Kidney epithelial cell (primary cell): ENCODE measurements at places on chromosomes 5 and 9.

DNA sequence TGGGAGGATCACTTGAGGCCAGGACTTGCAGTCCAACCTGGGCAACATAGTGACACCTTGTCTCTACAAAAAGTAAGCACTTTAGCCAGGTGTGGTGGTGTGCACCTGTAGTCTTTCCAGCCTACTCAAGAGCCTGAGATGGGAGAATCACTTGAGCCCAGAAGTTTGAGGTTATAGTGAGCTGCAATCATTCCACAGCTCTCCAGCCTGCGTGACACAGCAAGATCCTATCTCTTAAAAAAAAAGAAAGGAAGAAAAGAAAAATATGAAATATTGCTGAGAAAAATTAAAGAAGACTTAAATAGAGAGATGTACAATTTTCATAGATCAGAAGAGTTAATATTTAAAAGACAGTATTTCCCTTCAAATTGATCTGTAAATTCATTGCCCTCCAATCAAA, 76.4 kb downstream of the SMIM15 start:
- DNase-seq: no peak

DNA sequence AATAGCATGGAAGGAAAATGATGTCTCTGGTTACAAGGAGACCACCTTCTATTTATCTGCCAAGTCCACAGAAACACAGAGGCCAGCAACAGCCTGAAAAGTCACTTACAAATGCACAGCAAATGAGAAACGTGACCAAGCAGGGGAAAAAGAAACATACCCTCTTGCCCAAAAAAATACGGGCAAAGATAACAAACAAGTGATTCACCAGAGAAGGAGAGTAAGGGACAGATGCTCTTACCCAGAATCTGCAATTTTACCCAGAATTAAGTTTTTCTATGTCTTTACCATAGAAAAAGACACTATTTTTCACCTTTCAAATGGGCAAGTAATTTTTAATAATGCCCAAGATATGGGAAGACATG, 28.1 kb downstream of the CAMSAP1 start:
- DNase-seq: no peak

- no peak for DNase-seq
These were observed 29.8 kb downstream of the SLC24A2 start for GRCh38 chr9:19759066-19759465.

DNA sequence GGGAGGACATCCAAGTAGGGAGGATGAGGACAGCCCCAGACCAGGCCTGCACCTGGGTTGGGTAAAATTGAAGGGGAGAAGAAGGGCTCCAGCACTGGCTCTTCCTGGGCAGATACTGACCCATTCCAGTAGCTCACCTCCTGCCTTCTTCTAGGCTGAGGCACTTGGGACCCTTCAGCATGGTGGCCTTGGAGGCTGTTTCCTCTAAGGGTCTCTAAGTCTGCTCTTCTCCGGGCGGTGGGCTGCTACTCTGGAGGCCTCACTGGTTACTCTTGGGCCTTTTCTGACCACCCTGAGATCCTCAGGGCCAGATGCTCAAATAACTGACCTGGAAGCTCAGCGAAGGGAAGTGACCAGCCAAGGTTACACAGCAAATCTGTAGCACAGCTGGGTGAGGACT, 2.8 kb upstream of the TIFAB start:
- DNase-seq: no peak

DNA sequence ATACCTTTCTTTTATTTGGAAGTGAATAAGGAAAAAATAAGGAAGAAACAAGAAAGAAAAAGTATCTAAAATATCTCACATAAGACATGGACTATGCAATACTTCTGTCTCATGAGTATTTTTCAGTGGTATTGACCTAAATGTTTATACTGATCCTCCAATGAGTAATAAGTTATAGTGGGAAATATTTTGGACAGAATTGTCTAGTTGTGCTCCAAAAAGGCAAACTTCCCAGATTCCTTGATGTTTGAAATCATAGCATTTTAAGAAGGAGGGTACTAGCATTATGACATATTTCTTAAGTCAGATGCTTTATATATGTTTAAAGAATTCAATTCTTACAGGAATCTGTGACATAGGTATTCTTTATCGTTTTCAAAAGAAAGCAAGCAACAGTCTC, 34.5 kb upstream of the BASP1 start:
- no peak for DNase-seq
